Ovary (tissue), 10 donors: ENCODE measurements at places on chromosomes 13 and 19.

GRCh38 chr13:53104136-53104535 lies 75.5 kb downstream of the OLFM4 start:
- no peak for DNase-seq

DNA sequence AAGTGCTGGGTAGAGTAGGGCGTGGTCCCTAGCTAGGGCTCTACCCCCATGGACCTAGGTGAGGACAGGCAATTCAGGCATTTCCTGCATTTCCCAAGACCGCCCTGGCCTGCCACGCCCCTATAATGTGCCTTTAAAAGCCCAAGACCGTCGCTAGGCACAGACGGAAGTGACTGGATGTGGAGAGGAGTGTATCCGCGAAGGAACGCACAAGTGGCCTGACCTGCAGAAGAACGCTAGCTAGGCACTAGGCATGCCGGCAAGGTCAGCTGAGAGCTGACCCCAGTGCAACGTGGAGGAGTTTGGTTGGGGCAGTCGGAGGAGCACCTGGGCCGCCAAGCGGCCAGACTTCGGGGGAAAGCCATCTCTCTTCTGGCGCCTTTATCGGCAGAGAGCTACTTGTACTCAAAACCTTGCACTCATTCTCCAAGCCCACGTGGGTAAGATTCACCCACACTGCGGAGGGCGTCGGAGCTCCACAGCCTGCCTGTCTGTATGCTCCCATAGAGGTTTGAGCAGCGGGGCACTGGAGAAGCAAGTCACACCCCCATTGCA lies 370.0 kb downstream of the FGF9 start:
- DNase-seq = no peak

- DNase-seq = no peak
These were observed at the start of gene NTN5 for GRCh38 chr19:48672994-48673393. Gene NTN5, minus strand, starts transcription at chr19:48673017. Its CDS starts 2,031 bp downstream, at chr19:48670986.

DNA sequence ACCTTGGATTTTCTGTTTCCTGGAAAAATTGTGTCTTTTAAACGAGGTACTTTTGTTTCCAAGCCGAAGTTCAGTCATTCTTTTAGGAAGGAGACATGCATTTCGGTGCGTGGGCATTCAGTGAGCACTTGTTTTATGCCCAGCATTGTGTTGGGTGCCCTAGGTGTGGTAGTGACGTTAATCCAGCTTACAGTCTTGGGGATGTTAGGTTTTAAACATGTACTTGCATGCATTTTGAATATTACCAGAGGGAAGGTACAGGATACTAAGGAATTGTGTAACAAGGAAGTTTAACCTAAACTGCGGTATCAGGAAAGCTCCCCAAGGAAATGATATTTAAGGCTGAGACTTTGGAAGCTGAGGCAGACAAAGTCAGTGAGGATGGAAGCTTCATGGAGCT lies 66.3 kb downstream of the ARHGAP35 start:
- DNase-seq = no peak

- DNase-seq = peak; percentile 97
These were observed at the start of gene PLPPR2 for GRCh38 chr19:11355160-11356073. Gene PLPPR2, plus strand, starts transcription at chr19:11355432. Its CDS starts 2,242 bp downstream, at chr19:11357674.

GRCh38 chr13:113849981-113850721 lies 13.7 kb downstream of the GAS6 start:
- no peak for DNase-seq

DNA sequence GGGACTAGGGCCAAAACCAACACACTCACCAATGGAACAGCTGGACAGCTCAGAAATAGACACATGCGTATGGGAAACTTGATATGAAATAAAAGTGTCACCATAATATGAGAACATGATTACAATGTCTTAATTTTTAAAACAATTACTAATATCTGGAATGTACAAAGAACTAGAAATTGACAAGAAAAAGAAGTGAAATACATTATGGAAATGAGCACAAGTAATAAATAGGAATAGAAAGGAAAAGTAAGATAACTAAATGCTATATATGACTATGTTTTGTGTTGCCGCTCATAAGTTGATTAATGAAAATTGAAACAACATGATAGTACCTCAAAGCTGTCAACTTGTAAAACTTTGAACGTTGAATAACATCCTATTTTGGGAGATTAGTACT lies 801.1 kb downstream of the SLITRK5 start:
- no peak for DNase-seq

DNA sequence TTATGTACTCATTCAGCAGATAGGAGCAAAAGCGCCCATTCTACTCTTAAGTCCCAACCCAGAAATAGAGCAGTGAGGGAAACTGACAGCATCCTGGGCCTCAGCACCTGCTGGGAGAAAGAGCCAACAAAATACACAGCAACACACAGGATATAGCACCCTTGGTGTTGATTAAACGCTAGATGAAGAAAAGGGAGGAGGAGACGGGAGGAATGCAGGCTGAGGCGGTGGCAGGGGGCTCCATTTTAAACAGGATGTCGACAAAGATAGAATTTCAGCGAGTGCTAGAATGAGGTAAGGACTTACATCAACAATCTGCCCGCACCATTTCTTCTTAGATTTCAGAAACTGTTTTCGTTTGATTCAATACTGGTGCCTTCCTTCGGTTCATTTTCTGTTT lies 4.6 kb upstream of the RAB20 start:
- no peak for DNase-seq

- no peak for DNase-seq
These were observed 17.7 kb upstream of the CSNK1G2 start for GRCh38 chr19:1923319-1923718.

GRCh38 chr19:50311723-50312635 lies 17.2 kb downstream of the KCNC3 start:
- DNase-seq = no peak

DNA sequence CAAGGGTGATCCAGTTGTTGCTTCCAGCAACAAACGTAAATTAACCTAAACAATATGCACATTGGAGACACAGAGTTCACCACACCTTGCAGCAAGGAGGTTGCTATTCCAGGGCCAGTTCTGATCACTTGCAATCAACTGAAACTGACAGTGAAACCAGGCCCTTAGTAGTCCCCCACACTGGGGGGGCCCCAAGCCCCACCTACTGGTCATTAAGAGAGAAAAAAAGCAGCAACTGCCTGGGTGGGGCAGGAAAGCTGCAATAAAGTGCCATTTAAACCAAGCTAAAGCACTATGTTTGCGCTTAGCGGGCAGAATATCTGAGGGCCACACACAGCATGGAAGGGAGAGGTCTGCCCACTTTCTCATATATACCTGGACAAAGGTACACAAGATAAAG lies 51.5 kb downstream of the ATP7B start:
- no peak for DNase-seq

GRCh38 chr19:33394006-33394722 lies 20.7 kb downstream of the CEBPG start:
- DNase-seq = peak; percentile 45

GRCh38 chr13:23449398-23450162 lies 16.1 kb upstream of the SACS start:
- no peak for DNase-seq

GRCh38 chr19:45497791-45498190 lies 452 bp upstream of the PPM1N start:
- no peak for DNase-seq

- DNase-seq = no peak
These were observed 31.1 kb upstream of the MYCBP2 start for GRCh38 chr13:77358001-77358400.

DNA sequence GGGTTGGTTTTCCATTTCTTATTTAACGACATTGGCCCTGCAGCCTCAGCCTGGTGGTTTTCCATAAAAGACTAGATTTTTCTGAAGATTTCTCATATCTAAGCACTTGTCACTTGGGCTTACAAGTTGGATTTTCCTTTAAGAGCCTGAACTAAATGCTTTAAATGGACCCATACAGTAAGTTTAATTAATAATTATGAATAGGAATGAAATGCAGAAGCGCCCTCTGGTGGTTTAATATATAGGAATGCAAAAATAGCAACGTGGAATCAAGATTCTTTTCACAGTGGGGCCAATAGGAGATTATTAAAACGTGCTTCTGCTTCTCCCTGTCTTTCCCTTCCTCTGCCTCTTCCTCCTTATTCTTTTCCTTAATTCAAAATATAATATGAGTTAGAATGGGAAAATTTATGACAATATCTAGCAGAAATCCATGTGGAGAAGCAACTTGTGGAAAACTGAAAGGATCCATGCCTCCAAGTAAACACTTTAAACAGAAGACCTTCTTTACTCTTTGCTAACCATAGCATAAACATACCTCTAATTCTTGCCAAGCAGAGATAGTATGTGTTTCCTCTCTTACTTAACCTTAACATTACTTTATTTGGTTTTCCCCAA lies 324.0 kb downstream of the GPC5 start:
- no peak for DNase-seq

- no peak for DNase-seq
These were observed 1400.7 kb downstream of the PCDH9 start for GRCh38 chr13:65829241-65830008.

- DNase-seq = no peak
These were observed 147.7 kb downstream of the COG6 start for GRCh38 chr13:39803156-39803555.

- DNase-seq = no peak
These were observed 6.3 kb upstream of the ZSWIM4 start for GRCh38 chr19:13788991-13789390.

DNA sequence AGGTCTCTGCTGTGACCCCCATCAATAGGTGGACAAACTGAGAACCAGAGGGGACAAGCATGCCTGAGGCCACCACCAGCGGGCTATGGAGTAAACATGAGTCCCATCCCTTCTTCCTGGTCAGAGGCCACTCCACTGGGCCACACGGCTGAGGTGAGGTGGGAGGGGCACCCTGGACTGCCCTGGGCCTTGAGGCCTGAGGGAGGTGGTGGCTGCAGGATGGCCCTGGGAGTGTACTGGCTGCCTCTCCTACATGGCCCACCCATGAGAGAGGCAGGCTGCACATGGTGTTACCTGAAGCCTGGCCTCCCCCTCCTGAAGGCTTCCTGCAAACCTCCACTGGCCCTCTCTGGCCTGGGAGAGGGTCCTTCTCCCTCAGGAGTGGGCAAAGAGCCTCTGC lies 222.4 kb downstream of the TUBA3C start:
- no peak for DNase-seq

DNA sequence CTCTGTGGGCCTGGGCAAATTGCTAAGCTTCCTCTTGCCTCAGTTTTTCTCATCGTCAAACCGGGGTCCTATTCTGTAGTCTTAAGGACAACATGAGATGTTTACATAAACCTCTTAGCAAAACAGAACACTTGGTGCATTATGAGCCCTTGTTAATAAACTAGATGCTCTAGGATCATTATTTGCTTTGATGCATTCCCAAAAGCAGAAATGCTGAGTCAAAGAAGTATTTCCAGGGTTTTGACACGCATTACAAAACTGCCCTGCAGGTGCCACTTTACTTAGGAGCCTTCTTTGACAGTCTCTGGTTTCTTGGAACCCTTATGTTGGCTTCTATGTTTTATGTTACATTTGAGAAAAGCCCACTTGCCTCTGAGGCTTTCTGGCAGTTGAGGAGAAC lies 12.1 kb downstream of the AKAP11 start:
- DNase-seq = no peak

GRCh38 chr13:112586334-112586960 lies 1.5 kb downstream of the TUBGCP3 start:
- DNase-seq = no peak

- DNase-seq = no peak
These were observed 148.7 kb upstream of the RNF113B start for GRCh38 chr13:98325724-98326123.

DNA sequence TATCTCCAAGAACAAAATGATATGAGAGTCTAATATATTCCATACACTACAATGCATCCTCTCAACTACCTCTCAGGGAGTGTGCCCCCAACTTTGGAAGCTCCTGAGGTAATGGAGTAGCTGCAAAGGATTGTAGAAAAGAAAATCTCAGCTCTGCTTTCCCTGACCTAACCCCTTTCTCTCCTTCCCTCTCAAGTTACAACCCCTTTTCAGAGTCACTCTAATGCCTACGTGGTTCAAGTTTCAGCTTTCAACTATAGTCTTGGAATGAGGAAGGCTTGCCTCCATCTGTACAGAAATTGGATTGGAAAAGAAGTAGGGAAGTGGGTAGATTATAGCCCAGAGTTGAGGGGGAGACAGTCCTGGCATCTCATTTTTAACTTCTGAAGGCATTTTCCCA lies 256.0 kb downstream of the PCDH9 start:
- DNase-seq = no peak

GRCh38 chr19:5828661-5829566 lies 10.6 kb downstream of the FUT6 start:
- no peak for DNase-seq

GRCh38 chr19:7636691-7637373 lies at the start of gene STXBP2:
Gene STXBP2, plus strand, starts transcription at chr19:7637110. Its CDS starts 40 bp downstream, at chr19:7637150.
- DNase-seq = peak; percentile 49

GRCh38 chr13:45850027-45850613 lies 1.4 kb downstream of the SIAH3 start:
- no peak for DNase-seq

DNA sequence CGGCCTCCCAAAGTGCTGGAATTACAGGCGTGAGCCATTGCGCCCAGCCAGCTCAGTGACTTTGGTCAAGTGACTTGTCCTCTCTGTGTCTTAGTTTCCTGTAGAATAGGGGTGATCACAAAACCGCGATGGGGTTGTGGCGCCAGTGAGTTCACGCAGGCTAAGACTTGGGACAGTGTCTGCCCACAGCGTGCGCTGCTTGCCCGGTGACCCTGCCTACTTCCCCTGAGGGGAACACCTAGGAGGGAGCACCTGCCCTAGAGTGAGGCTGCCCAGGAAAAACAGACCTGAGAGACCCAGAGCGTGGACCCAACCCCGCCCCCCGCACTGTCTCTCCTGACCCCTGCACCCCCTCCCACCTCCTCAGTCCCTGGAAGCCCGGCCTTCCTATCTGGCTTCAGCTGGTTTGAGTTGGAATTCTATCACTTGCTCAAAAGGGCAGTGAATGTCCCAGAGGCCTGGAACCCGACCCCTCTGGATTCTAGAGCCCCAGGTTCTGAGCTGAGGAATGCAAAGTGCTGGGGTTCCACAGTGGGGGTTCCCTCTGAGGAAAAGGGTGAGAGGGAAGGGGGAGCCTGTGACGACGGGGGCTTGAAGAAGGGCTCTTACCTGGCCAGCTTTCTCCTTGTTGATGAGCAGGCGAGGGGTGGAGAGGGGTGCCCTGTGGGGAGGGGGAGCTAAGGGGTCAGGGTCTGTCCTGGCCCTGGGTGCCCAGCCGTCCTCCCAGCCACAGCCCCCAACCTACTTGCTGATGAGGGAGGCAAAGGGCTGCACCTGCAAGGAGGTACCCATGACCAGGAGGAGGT lies 2.2 kb upstream of the RINL start:
- DNase-seq = no peak

DNA sequence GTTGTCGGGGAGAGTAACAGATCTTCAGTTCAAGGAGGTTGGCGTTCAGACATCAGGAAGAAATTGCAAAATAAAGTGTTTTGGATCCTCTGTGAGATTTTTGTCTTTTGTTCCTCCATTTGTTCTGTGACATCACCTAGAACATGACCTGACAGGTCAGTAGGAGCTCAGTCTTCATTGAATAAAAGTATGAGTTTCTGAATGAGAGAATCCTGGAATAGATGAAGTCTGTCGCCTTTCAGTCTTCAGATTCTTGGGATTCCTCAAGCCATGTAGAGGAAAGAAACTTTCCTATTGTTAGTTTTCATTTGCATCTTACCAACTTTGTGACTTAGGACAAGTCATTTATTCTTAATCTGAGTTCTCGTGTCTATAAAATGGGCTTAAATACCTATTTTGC lies 14.4 kb downstream of the ARHGAP35 start:
- DNase-seq = no peak

- DNase-seq = no peak
These were observed 704 bp downstream of the ZNF814 start for GRCh38 chr19:57888107-57888559.

- no peak for DNase-seq
These were observed 6.0 kb downstream of the COX6B2 start for GRCh38 chr19:55348317-55349034.

GRCh38 chr13:26255691-26256277 lies 1.9 kb downstream of the CDK8 start:
- DNase-seq = no peak

- no peak for DNase-seq
These were observed 871 bp upstream of the CCER2 start for GRCh38 chr19:38912600-38913514.
